ENCODE measurements at places on chromosomes 7 and 10.
A peak's percentile ranks its signal among the peaks of the same experiment; 100 is the strongest.

GRCh38 chr10:77890097-77890496 is 36.5 kb downstream of the DLG5 start:
- DNase-seq, result no peak

DNA sequence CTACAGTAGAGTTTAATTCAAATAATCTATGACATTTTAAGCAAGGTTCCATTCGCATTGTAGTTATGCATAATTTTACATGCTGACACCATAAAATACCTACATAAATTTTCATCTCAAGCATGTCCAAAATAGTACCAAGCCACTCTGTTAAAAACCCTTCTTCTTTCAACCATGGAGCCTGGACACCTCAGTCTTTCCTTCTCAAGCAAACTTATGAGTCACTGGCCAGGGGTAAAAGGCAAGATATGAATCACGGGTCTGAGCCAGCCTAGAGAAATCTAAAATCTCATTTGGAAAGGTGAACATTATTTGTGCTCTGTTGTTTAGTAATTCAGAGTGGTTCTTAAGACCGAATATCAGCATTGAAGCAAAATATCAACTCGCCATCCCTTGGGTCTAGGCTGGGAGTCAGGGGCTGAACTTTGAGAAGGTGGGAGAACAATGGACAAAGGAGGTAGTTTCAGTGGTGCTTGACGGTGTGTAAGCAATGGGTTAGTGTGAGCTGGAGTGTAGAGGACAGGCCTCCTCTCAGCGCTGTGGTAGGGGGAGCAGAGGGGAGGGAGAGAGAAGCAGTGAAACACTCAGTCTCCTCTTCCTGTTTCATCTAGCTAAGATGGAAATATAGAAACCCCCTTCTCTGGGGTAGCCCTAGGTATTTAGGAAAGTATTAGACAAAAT is 19.1 kb upstream of the GPAM start:
- DNase-seq, result peak; percentile 33

- no peak for DNase-seq
Observed at GRCh38 chr10:95964756-95965155, 57.0 kb downstream of the CC2D2B start.

- DNase-seq, result no peak
Observed at GRCh38 chr7:78443811-78444210, 645.2 kb downstream of the PHTF2 start.

DNA sequence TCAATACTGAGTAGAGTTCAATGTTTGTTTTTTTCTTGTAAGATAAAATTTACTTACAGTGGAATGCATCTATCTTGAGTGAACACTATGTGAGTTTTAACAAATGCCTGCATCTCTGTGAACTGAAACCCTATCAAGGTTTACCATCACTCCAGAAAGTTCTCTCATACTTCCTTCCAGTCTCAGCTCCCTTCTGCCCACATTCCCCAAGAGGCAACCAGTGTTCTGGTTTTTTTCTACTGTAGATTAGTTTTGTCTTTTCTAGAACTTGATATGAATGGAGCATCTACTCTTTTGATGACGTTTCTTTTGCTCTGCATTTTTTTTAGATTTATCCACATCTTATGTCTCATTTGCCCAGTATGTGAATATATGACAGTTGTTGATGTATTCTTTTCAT is 17.1 kb downstream of the WIPI2 start:
- no peak for DNase-seq

GRCh38 chr7:19754521-19755116 is 18.8 kb downstream of the TMEM196 start:
- peak; percentile 32 for DNase-seq

GRCh38 chr10:80136134-80136571 is 3.6 kb downstream of the PLAC9 start:
- no peak for DNase-seq

DNA sequence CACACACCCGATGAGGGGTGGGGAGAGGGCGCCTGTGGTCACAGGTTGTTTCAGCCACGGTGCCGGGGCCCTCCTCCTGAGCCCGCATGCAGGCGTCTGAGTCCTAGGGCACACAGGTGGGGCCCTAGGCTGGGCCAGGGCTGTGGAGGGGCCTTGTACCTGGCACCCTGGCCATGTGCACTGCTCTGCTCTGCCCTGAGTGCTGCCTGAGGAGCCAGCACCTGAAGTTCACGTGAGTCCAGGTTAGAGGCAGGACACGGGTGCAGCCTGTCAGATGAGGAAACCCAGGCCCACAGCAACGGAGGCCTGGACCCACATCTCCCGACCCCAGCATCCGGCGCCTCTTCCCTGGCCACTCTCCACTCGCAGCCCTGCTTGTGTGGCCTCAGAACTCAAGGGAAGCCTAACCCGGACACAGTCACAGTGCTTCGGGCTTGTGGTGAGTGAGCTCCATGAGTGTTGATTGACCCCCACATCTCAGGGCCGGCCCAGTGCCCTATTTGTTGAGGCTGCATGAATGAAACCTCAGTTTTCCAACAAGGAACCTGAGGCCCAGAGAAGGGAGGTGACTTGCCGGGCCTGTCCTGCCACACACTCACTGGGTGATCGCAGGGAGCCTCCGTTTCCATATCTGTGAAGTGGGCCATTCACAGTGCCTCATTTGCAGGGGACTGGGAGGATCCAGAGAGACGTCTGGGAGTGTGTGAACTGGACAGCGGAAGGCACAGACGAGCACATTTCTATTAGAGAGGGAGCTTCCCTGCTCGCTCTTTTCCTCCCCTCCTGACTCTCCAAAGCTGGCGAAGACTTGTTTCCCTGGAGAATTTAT is 39.6 kb downstream of the PPIF start:
- DNase-seq, result no peak

GRCh38 chr10:68647672-68648341 is 73.2 kb upstream of the CCAR1 start:
- DNase-seq, result no peak

GRCh38 chr10:33684211-33684611 is 349.7 kb upstream of the NRP1 start:
- DNase-seq, result no peak

DNA sequence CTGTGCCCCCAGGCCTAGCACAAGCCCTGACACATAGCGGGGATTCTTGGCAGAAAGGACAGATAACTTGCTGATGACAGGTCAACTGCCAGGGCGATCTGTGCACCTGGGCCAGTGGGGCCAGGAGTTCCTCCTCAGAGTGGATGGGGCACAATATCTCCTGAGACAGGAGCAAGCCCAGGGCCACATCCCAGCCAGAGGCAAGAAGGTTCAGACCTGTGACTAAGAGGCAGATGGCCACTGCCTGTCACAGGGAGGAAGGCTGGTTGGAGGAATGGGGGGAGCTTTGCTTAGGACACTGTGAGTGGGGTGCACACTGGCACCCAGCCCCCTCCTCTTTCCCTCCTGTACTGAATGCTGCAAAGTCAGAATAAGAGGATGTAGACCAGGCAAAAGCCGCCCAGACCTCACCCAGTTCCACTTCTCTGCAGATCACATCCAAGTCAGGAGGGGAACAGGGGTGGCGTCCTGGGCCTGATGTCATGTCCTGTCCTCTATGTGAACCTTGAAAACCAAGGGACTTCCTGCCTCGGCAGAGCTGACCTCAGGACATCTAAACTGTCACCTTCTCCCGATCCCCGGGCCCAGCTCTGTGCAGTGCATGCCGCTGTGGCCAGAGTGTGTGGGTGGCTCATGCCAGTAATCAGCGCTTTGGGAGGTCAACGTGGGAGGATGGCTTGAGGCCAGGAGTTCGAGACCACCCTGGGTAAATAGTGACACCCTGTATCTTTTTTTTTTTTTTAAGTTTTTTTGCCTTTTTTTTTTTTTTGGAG is 1.3 kb downstream of the GUSB start:
- peak; percentile 90 for DNase-seq

DNA sequence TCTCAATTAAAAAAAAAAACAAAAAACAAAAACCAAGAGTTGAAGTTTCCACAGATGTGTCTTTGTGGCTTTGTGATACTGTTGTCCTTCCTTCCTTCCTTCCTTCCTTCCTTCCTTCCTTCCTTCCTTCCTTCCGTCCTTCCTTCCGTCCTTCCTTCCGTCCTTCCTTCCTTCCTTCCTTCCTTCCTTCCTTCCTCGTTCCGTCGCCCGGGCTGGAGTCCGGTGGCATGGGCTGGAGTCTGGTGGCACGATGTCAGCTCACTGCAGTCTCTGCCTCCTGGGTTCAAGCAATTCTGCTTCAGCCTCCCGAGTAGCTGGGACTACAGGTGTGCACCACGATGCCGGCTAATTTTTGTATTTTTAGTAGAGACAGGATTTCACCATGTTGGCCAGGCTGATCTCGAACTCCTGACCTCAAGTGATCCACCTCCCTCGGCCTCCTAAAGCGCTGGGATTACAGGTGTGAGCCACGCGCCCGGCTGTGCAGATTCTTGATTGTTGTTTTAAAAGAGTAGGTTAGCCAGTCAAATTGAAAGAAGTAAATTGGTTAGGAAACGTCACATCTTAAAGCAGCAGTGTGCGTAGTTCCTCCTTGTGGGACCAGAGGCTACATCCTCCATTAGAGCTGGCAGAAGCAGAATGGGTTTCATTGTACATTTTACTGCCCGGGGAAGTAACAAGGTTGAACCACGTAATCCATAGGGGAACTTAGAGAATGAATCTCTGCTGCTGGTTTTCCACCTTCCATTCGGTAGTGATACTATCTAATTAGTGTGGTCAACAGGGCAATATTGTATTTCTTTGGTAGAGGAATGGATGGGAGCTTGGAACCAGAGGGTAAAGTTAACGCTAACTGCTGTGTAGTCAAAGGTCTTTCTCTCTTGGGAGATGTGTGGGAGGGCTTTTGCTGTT is 20.6 kb downstream of the DNAJB6 start:
- DNase-seq, result peak; percentile 78

DNA sequence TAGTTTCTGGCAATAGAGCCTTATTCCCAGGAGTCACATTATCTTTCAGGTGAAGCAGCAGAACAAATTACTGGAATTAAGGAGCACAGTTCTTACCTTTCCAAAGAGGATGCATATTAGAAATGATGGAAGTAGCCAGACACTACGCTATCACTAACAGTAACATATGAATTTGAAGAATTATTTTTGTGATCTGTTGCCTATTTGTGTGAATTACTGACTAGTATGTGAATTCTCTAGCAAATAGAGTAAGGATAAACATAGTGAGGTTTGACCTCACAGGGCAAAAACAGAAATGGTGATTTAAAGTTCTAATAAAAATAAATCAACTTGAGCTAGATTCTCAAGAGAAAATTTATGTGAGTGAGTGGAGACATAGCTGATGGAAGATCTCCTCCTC is 1299.3 kb downstream of the XPNPEP1 start:
- DNase-seq, result no peak

All from GM20000 (cell line).